ENCODE measurements at places on chromosomes 1 and 21.

- no peak for DNase-seq
Measured at GRCh38 chr1:227532019-227532619, 31.2 kb upstream of the ZNF678 start.

DNA sequence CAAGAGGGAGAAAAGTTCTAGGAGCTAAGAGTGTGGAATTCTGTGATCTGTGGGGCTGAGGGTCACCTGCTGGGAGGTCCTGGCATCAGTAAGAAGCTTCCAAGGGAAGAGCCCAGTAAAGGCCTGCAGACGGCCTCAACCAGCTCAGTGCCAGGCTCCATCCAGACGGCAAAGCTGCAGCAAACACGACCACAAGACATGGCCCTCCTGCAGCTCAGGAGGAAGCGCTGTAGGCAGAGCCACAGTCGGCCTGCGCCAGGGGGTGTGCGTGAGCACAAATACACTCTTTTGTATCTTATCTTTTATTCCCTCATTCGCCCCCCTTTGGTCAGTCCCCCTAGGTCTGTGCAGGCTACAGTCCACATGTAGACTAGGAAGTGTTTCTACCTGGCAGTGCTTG, 13.4 kb downstream of the C1orf174 start:
- no peak for DNase-seq

- DNase-seq, result no peak
Measured at GRCh38 chr21:42218836-42219605, at the start of gene ABCG1. TSS of gene ABCG1 (plus strand) at chr21:42219140. CDS start at chr21:42219263, 123 bp downstream.

GRCh38 chr1:3384407-3384806, 70.1 kb upstream of the ARHGEF16 start:
- no peak for DNase-seq

DNA sequence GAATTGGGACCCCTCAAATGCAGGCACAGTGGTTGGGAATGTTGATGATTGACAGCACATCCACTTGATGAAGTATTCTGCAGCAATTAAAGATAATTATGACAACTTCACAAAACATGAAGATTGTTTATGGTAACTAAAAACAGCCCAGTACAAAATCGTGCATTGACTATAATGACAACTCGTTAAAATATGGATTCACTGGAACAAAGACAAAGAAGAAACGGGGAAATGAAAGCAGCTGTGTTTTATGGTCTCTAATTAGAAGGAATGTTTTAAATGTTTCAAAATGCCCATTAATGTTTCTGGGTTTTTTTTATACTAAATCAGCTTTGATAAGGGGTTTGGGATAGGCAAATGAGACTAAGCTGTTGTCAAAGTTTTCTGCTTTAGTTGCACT, 36.1 kb downstream of the NIPAL3 start:
- DNase-seq, result no peak

GRCh38 chr1:225813214-225813964, 3.5 kb downstream of the EPHX1 start:
- no peak for DNase-seq

GRCh38 chr1:221856228-221857093, 114.6 kb upstream of the DUSP10 start:
- DNase-seq, result no peak

DNA sequence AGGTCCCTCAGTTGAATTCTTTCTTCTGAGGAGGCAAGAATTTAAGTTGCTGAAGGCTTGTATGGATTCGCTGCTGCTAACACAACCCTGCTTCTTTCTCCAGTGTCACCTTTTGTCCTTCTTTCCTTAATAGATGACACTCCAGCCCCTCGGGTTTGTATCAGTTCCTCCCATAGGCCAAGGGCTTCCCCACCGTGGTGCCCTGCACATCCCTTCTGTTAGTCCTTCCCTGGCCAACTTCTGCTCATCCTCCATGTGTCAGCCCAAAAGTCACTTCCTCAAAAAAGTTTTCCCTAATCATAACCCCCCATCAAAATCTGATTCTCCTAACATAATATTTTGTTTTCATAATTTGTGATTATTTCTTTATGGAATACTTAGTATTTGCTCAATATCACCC, 190.4 kb downstream of the RHOU start:
- DNase-seq, result no peak

DNA sequence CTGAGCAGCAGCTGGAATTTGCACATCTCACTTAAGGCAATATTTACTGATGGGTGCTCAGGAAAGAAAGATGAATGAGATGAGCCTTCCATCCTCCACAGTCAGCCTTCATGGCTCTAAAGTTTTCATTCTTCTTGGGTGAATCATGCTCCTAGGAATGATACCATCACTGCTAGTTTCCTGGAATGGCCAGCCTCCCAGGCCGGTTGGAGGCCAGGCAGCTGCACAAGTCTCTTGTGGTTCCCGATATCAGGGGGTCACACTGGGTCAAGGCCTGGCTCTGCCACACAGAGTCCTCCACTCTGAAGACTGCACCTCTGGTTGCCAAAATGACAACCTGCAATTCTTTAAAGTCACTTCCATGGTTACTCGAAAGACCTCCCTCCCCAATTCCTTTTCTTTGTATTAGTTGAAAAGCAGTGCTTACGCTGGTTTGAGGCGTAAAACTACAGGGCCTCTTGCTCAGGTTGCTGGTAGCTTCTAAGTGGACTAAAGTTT, 46.2 kb upstream of the PALMD start:
- DNase-seq, result no peak

DNA sequence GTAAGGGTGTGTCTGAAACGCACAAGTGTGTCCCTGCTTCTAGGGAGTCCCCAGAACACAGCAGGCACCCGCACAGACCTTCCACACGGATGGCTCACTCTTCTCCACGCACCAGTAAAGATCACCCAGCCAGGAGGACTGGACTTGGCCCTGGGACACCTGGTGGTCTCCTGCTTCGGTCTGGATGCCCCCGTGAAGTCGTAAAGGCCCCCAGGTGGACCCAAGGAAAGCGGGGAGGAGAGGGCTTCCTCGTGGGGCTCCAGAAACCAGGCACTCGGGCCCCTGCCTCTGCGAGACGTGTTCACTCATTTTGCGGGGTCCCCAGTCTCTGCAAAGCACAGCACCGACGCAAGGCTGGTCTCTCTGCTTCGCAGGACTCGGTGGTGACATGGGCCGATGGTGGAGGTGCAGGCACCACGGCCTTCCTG, 20.2 kb upstream of the COL6A2 start:
- DNase-seq, result no peak

DNA sequence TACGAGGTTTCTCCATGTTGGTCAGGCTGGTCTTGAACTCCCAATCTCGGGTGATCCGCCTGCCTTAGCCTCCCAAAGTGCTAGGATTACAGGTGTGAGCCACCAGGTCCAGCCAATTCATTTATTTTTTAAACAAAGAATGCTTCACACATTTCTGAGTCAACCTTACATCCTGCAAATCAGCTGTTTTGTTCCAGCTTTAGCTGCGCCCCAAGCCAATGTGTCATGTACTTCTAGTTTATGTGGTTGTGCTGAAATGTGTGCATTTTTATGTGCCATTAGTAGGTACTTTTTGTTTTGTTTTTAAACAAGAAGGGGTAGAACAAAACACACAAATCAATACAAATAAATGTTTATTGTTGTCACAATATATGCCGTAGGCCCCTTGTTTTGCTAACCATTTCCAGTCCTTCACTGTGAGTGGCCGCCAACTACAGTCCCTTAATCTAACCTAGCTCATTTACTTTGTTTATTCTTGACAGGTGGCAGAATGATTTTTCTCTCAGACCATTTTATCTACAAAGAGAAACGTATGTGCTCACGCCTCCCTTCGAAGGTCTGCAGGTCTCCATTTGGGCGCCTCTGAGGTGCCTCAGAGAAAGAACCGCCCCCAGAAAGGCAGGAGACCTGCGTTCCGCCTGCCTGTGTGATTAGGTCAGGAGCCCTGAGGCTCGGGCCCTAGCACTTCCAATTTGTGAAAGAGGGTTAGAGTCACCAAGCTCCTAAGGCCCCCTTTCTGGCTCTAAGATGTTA, 2.8 kb upstream of the CASQ2 start:
- DNase-seq, result no peak

GRCh38 chr1:161989108-161989507, 34.6 kb downstream of the OLFML2B start:
- no peak for DNase-seq

DNA sequence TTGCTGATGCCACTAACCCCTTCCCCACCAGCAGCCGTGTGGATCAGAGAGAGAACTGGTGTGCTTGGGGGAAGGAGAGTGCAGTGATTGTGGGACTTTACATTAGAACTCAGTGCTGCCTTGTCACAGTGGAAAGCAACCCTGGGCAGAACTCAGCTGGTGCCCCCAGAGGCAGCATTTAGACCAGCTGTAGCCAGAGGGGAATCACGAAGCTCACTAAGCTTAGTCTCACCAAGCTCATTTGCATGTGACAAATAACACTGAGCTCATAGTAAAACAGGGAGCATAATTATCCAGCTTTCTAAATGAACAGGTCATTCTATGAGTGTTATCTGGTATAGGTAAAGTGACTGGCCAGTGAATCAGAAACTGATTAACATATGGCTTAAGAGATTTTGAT, 9.8 kb upstream of the SMAP2 start:
- no peak for DNase-seq

DNA sequence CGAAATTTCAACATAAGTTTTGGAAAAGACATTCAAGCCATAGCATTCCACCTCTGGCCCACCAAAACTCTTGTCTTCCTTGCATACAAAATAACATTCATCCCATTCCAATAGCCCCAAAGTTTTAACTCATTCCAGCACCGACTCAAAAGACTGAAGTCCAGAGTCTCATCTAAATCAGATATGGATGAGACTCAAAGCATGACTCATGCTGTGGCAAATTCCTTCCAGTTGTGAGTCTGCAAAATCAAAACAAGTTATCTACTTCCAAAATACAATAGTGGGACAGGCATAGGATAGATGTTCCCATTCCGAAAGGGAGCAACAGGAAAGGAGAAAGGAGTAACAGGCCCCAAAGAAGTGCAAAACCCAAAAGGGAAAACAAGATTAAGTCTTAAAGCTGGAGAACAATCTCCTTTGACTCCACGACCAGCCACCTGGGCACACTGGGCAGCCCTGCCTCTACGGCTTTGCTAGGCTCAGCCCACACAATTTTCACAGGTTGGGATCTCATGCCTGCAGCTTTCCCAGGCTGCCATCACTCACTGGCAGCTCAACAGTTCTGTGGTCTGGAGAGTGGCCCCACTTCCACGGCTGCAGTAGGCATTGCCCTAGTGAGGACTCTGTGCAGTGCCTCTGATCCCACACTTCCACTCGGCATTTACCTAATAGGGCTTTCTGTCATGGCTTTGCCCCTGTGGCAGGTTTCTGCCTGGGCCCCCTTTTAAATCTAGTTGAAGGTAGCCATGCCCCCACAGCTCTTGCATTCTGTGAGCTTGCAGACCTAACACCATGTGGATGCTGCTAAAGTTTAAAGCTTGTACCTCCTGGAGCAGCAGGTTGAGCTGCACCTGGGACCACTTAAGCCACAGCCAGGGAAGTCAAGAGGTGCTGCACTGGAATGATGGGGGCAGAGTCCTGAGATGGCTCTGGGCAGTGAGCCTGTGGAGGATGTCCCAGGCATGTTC, 51.0 kb downstream of the RUNX3 start:
- DNase-seq, result no peak
